ENCODE measurements at places on chromosomes 5 and 9.

GRCh38 chr9:87896891-87897290 lies 14.2 kb downstream of the SPATA31E1 start:
- DNase-seq: no peak

- no peak for DNase-seq
These were observed 122.9 kb upstream of the TAF11L2 start for GRCh38 chr5:17374973-17375742.

DNA sequence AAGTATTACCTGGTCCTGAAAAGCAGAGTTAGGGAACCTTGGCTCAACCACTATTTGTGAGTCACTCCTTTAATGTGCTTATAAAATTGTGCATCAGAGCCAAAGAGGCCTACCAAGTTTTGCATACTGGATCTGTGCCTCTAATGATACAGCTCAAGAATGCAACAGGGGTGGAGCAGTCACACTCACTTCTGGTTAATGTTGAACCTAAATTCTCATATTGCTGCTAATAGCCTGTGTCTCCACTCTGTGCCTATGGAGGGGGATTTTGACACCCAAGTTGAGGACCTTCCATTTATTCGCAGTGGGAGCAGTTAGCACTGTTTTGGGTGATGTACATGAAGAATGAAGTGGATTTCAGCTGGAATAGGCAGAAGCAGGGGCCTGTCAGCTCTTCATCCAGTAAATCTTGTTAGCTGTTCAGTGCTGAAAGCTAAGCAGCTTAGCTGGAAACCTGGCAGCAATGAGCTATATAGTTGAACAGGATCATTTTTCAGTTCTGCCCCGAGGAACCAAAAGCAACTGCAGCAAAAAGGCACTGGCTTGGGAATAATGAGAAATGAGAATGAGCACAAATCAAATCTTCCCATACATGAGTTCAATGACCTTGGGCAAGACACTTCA lies 9.7 kb downstream of the SH3TC2 start:
- peak; percentile 68 for DNase-seq

- no peak for DNase-seq
These were observed 678 bp downstream of the SLC26A2 start for GRCh38 chr5:149961186-149961685.

GRCh38 chr9:95773053-95773418 lies 102.5 kb upstream of the ERCC6L2 start:
- DNase-seq: peak; percentile 79

DNA sequence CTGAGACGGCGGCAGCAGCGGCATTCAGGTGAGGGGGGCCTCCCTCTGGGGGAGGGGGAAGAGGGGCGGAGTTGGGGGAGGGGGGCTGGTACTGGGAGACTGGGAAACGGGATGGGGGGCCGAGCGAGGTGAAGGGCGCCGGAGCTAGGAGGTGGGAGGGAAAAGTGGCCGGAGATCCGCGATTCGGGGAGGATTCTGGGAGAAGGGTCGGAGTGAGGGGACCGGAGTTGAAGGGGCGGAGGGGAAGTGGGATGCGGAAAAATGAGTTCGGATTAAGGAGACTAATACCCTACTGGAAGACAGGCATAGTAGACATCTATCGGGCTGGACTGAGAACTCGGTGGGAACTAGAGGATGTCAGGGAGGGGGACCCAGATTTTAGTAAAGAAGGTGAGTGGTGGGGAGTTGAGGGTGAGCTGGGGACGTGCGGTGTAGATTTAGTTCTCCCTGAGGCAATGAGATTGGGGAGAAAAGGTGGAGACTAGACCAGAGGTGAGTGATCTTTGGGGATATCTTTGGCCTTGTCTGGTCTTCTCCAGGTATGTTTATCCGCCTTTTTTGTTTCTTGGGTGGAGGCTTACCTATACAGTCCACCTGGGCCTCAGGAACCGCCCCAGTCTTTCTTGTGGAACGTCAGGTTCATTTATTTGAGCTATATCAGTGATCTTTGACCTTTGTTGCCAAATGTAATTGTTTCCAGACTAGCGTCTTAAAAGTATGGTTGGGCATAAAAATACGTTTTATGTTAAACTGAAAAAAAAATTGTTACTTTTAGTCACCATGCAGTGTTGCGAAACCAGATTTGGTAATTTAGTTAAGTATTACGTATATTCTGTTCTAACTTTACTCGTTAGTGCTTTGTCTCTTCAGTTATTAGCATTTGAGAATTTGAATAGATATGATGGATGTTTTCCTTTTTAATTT lies 632 bp downstream of the UBAP1 start:
- peak; percentile 42 for DNase-seq

DNA sequence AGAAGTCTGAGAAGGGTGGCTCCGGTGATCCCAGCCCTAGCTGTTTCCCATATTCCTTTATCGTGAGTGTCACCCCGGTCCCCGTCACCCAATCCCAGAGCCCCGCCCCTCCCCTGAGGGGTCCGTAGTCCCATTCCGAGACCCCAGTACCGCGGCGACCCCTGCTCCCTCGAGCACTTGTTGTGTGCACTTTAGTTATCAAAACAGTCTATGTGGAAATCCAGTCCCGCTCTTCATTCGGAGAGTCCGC lies 223 bp downstream of the LRSAM1 start:
- DNase-seq: no peak

GRCh38 chr9:100554935-100555401 lies 22.9 kb upstream of the CAVIN4 start:
- no peak for DNase-seq

GRCh38 chr5:158485604-158486081 lies 614.1 kb downstream of the EBF1 start:
- peak; percentile 77 for DNase-seq

- no peak for DNase-seq
These were observed 2.9 kb upstream of the RBM22 start for GRCh38 chr5:150703762-150704161.

- peak; percentile 38 for DNase-seq
These were observed 15.6 kb downstream of the TICAM2 start for GRCh38 chr5:115586525-115587146.

DNA sequence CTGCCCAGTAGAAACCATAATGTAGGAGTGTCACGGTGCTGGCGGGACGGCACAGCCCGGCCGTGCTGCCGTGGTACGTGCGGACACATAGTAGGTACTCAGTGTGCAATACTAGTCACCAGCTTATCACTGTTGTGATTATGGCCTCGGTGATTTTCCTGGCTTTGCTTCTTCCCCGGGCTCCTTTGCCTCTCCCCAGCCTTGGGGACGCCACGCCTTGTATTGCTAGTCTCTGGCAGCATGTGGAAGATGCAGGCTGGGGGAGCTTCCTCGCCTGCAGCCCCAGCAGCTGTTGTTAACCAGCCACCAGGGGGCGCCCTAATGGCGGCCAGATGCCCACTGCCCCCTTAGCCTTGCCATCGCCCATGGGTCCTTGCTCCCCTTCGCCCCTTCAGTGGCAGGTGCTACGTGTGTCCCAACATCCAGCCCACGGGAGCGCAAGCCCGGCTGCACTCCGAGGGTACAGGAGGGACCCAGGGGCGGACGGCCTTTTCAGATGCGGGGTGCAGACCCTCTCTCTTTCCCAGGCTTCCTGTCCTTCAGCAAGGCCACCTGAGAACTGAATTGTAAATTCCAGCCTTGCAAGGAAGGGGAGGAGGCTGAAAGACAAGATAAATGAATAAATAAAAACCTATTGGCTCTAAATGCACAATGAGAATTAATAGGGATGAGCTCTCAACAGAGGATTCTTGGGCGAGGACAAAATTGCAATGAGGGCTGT lies 8.0 kb downstream of the NTNG2 start:
- DNase-seq: peak; percentile 31

DNA sequence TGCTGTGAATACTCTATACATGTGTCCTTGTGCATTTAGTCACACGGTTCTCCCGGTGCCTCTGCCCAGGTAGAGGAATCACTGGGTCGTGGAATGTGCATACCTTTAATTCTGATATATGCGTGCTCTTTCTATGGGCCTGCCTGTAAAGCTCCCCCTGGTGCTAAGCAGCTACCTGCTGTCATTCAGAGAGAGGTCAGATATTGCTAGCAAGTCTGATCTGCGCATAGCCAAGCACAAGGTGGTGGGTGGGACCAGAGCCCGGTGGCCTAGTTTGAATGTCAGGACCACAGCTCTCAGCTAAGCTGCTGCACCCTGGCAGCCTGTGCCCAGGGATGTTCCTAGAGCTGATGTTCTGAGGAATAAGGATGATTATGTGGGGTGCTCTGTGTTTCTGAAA lies 33.4 kb downstream of the TJP2 start:
- no peak for DNase-seq

GRCh38 chr9:136059321-136059791 lies 35.7 kb downstream of the NACC2 start:
- DNase-seq: no peak

- DNase-seq: no peak
These were observed 367.9 kb downstream of the DIRAS2 start for GRCh38 chr9:90274725-90275124.

DNA sequence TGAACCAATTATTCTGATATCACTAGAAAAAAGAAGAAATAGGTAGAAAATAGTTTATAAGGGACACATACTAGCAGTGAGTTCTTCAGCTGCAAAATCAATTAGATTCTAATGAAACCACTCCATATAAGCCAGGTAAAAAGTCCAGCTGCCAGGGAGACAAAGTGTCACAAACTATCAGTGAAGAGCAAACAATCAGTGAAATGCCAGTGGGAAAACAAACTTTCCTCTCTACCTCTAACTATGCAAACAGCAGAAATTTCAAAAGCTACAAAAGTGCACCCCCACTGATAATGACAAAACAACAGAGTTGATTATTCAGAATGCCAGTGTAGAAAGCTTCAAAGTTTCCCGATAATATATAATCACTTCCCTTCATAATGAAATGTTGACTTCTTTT lies 637.2 kb upstream of the ITGA1 start:
- DNase-seq: no peak

GRCh38 chr9:38668791-38669466 lies 48.5 kb upstream of the ANKRD18A start:
- DNase-seq: no peak

DNA sequence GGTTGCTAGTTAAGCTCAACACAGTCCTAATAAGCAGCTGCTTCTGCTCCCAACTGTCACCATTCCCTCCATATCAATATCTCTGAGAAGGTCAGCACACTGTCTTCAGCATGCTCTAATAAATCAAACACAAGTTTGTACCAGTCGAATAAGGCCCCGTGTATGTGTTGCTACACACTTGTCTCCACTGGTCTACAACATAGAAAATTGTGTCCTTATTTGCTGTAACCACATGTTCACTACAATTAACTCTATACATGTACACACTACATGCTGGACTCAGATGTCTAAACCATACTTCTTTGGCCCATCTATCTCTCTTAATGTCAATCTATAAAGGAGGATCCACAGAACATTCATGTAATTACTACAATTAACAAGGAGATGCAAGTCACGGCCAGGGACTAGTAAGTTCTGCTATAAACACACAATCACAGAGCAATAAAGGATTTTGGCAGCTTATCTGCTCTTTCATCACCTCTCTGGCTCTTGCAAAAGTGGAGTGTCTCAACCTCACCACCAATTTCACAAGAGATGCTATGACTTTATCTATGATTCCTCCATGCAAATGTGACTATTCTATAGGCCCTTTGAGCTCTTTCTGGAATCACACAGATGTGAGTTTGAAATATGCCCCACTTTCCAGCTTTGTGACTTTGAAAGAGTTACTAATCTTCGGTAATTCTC lies 143.9 kb downstream of the SEMA5A start:
- DNase-seq: peak; percentile 24

GRCh38 chr5:448061-448765 lies 5.2 kb downstream of the EXOC3 start:
- no peak for DNase-seq

GRCh38 chr5:41067714-41068568 lies 3.2 kb downstream of the MROH2B start:
- no peak for DNase-seq

GRCh38 chr9:115596021-115596745 lies 478.2 kb upstream of the TNC start:
- DNase-seq: peak; percentile 99

DNA sequence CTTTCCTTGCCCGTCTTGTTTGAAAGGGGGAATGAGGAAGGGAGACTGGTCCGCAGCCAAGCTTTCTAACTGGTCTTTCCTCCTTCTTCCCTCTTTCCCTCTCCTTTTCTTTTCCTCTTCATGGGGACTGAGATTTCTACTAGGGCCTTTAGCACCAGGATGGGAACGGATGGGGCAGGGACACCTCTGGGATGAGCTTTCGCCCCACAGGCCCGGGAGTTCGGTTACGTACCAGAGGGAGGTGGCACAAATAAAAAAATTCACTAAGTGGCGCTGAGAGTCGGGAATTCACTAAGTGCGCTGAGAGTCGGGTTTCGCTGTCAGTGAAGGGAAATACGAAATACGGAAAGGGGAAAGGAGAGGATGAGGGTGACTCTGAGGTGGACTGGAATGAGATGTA lies 21.6 kb downstream of the BTNL9 start:
- no peak for DNase-seq

- no peak for DNase-seq
These were observed 109.3 kb upstream of the HAND1 start for GRCh38 chr5:154587123-154588026.

DNA sequence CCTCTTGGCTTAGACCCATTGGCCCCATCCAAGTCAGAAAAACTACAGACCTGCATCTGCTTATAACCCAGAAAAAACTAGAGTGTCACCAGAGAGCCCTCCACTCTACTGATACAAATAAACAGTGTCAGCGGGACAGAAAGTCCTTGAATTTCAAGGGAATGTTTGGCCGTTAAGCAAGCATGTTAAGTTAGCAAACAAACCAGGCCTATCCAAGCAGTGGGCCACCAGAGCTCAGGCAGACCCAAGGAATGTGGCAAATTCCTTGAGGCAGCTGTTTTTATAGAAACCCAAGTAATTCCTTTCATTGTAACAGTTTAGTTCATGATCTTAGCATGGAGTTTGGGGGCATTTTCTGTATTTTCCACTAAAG lies 70.9 kb downstream of the PRLR start:
- no peak for DNase-seq

DNA sequence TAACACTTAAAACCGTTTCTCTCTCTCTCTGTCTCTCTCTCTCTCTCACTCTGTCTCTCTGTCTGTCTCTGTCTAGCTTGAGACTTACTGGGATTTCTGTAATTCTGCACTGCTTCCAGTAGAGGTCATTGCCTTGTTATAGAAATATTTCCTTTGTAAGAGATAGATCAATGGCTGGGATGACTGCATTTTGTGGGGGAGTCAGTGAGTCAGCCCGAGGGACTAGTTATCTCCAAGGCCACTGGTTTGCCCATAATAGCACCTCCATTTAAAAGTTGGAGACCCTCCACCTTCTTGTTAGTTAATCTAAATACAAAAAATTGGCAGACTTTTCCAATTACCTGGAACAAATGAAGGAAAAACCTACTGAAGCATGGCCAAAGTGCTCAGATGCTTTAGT lies 547.2 kb downstream of the LRRC70 start:
- DNase-seq: peak; percentile 70
